Choroid plexus epithelial cell (primary cell): ENCODE measurements at places on chromosomes 7 and 10.

DNA sequence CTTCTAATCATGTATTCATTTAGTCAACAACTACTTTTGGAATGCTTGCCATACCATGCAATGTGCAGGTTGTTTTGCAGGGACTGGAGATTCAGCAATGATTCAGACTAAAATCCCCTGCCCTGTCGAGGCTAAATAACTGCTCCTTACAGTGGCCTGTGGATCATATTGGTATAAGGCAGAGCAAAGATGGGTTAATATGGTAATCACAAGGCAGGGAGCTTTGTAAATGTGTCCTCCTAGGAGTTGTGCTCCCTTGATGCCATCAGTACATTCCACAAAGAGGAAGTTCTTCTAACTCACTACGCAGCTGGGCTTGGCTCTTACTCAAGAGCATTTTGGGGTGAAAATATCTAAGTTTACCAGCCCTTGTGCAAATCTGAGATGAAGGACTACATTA, 614 bp upstream of the IFIT2 start:
- peak; percentile 80 for DNase-seq

- DNase-seq: no peak
Measured at GRCh38 chr7:101303102-101303701, 18.4 kb downstream of the IFT22 start.

- DNase-seq: peak; percentile 17
Measured at GRCh38 chr10:49408519-49409306, 12.8 kb upstream of the DRGX start.

DNA sequence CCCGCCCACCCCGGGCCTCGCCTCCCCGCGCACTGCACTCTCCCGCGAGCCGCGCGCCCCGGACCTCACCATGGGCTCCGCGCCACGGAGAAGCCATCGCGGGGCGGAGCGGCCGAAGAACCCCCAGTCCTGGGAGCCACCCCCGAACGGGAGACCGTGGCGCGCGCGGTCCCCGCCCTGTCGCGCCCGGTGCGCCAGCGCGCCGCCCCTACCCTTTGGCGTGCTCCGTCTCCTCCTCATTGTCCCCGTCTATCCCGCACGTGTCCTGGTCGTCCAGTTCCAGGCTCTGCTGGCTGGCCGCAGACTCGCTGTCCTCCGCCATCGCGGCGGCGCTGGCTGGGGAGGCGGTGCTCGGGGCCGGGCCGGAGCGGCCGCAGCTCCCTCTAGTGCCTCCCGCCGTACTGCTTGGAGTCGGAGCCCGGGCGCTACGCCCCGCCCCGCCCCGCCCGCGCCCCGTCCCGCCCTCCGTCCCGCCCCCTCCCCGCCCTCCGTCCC, at the start of gene NMT2:
Gene NMT2 (minus strand): TSS at position 403 of the 495 bp plus-strand sequence. CDS start 81 bp downstream, at position 322.
- DNase-seq: no peak

- DNase-seq: no peak
Measured at GRCh38 chr7:26309089-26309488, 17.4 kb downstream of the SNX10 start.

GRCh38 chr10:14385596-14386593, 55.2 kb upstream of the FRMD4A start:
- peak; percentile 80 for DNase-seq

DNA sequence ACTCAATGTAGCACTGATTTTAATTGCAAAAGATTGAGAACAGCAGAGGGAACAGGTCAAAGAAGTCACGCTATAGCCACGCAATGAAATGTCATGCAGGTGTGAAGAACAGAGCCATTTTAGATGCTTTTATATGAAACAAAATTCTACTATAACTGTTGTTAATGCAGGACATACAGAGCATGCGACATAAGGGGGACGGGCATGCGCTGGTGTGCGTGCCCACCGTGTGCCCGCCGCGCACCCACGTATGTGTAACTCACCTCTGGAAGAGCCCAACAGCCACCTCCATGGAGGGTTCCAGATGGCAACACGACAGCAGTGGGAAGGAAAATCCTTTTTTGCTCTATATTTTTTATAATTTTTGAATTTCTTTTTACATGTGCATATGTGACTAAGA, 410.0 kb upstream of the RNF32 start:
- no peak for DNase-seq

GRCh38 chr10:81021428-81022129, 483.9 kb downstream of the SH2D4B start:
- no peak for DNase-seq

- DNase-seq: no peak
Measured at GRCh38 chr10:86391986-86392722, 25.6 kb upstream of the GRID1 start.

DNA sequence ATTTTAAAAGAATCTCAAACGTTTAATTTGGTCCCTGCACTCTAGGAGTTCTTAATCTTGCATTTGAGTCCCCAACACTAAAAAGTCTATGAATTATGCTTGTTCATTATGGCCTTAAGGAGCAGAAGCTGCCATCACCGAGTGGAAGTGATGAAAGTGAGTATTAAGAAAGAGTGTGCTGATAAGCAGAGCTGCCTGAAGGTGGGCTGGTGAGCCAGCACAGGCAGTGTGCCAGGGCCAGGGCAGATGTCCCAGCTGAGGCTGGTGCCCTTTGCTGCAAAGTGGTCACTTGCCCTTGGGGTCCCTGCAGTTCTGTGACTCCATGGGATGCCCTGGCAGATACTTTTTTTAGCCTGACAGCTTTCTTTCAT, 72.9 kb upstream of the LOXL4 start:
- DNase-seq: peak; percentile 51

- no peak for DNase-seq
Measured at GRCh38 chr7:25250386-25250785, 22.1 kb upstream of the NPVF start.

DNA sequence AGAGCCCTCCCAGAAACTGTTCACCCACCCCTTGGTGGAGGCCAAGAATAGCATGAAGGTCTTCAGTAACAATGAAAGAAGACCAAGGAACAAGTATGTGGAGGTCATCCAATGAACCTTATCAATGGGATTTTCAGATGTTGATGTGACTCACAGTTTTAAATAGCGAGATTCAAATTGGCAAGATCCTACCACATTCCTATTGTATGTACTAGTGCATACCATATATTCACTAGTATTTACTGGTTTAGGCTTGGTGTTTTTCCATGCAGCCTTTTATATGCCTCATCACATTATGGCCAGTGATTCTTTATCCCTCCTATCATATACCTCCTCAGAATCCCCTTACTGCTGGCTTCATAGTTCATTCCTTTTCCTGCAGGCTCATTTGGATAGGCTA, 54.4 kb downstream of the ITGB8 start:
- DNase-seq: peak; percentile 47

GRCh38 chr7:1931256-1931950, 261.3 kb downstream of the ELFN1 start:
- peak; percentile 47 for DNase-seq

DNA sequence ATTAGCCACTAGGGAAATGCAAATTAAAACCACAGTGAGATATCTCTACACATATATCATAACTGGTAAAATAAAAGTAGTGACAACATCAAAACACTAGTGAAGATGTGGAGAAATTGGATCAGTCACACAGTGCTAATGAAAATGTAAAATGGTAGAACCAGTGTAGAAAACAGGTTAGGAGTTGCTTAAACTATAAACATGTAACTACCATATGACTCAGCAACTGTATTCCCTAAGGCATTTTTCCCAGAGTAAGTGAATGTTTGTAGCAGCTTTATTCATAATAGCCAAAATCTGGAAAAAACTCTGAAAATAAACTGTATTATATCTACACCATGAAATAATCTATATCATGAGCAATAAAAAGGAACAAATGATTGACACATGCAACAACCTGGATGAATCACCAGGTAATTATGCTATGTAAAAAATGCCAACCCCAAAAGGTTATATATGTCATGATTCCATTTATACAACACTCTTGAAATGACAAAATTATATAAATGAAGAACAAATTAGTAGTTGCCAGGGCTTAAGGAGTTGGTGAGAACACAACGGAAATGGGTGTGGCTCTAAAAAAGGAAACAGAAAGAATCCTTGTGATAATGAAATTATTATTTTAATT, 22.8 kb downstream of the SLC25A40 start:
- peak; percentile 20 for DNase-seq

- no peak for DNase-seq
Measured at GRCh38 chr10:4046030-4046429, 261.0 kb upstream of the KLF6 start.

DNA sequence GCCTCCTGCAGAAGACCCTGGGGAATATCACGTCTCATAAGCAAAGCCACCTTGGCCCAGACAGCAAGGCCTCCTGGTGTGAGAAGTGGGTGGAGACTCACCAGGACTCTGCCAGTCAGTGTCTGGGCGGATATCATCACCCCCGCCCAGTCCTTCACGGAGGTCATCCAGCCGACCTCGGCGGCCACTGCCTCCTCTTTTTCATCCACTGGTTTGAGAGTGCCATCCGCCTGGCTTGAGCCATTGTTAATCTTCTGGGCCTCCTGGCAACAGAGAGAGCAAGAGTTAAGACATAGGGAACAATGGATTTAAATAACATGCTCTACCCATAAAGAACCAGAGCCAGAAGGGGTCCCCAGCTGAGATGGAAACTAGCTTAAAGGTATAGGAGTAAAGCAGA, 233.8 kb downstream of the KCNMA1 start:
- DNase-seq: no peak

DNA sequence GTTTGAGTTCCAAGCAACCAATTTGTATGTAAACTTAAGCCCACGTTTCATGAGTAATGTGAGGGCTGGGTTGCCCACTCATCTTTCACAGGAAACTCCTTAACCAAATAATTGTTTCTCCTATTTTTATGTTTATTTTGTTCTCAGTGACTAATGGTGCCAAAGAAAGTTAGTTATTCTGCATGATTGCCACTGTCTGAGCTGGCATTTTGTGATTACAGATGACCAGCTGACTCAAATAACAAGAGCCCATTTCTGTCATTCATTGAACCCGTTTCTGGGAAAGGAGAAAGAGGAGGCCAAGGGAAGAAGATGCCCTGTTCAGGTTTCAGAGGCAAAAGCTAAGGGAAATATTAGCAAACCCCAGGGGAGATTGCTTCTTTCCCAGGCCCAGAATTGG, 186.9 kb upstream of the MYO3A start:
- DNase-seq: no peak

GRCh38 chr7:119090851-119091250, 866.3 kb downstream of the ANKRD7 start:
- peak; percentile 0 for DNase-seq

DNA sequence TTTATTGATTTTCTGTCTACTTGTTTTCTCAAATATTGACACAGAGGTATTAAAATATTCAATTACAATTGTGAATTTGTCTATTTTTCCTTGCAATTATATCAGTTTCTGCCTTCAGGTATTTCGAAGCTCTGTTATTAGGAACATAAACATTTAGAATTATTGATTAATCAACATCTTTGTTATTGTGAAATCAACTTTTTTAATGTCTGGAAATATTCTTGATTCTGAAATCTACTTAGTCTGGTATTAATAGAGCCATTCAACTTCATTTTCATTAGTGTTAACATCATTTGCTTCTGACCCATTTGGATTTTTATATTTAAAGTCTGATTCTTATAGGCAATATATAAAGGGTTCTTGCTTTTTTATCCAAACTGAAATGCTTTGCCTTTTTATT, 69.8 kb upstream of the CALN1 start:
- no peak for DNase-seq

DNA sequence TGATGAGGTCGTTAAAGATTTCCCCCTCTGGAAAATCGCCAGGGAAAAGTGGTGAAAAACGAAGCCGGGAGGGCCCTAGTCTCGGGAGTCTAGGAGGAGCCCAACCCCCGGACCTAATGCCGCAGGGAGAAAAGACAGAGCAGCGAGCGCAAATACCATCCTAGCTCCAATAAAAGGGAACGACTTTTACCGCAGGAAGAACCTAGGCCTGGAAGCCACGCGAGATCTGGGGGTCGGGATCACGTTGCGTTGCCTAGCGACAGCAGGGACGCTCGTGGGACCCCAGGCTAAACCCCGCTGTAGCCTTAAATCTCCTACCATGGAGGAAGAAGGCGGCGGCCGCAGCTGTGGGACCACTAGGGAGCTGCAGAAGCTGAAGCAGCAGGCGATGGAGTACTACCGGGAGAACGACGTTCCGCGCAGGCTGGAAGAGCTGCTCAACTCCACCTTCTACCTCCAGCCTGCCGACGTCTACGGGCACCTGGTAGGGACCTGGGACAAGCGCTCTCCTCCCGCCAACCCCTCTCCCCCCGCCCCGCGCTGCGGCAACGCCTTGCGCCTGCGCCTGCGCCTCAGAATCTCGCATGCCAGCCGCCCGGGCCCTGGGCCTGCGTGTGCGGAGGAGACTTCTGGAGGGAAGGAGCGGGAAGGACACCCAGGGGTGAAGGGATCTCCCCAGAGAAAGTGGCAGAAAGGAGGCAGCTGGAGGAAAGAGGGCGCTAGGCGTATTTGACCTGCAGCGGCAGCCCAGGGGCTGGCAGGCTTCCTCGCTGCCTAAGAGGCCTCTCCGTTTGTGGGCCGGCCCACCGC, at the start of gene ENO4:
Gene ENO4 (plus strand): TSS at position 252 of the 810 bp plus-strand sequence. CDS start 68 bp downstream, at position 320.
- peak; percentile 85 for DNase-seq

DNA sequence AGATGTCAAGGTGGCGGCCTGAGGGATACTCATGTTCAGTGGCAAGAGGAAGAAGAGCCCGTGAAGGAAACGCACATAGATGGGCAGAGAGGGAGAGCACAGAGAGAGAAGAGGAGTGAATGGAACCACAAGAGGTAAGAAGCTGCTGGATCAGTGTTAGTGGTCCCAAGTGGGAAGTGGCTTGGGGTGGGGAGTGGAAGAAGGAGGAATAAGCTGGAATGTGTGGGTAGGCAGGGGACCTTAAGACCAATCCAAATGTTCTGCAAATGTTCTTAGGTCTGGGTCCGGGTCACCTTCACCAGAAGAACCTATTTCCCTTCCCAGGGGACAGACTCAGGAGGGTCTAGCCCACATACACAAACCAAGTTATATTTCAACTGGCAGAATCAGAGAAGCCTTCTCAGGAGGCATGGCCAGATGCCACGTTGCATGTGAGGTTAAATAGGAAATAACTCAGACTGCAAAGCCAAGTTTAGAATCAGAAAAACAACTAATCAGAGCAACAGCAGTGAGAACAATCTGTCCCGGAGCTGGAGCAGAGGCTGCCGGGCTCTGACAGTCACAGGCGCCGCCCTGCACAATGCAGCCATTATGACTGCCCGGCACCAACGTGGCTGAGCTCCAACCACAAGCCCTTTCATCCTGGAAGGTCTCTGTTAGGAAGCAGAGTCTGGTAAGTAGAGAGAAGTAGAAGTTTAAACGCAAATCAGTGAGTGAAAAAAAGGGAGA, 78.6 kb upstream of the ARMC3 start:
- DNase-seq: peak; percentile 65

GRCh38 chr7:70621954-70622600, 509.9 kb upstream of the GALNT17 start:
- DNase-seq: no peak

GRCh38 chr10:102406815-102407214, 11.3 kb downstream of the NFKB2 start:
- DNase-seq: no peak
